ENCODE measurements at places on chromosomes 11 and 22.

DNA sequence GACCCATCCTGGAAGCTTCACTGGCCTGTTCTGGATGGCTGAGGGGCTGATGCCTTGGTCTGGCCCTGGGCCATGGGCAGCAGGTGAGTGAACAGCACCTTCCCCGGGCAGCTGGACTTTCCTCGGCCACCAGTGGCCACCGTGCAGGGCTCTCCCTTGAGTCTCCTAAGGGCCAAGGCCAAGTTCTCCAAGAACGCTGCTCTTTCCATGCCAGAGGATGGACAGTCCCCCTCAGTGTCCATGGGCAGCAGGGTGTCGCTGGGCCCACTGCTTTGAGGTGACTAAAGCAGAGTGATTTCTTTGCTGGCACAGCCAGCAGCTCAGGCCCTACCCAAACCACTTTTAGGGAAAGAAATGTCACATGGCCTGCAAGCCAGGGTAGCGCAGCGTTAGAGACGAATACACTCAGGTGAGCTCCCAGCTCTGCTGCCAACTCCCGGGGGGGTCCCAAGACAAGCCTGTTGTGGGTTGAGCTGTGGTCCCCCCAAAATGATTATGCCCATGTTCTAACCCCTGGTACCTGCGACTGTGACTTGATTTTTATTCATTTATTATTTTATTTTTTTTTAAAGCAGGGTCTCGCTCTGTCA is 3.3 kb upstream of the CARS1 start:
- no peak for DNase-seq
- H3K4me1 ChIP-seq: peaks cover 24% of the 10 kb centered on the region
- H3K36me3 ChIP-seq: no peaks in the 10 kb centered on the region

DNA sequence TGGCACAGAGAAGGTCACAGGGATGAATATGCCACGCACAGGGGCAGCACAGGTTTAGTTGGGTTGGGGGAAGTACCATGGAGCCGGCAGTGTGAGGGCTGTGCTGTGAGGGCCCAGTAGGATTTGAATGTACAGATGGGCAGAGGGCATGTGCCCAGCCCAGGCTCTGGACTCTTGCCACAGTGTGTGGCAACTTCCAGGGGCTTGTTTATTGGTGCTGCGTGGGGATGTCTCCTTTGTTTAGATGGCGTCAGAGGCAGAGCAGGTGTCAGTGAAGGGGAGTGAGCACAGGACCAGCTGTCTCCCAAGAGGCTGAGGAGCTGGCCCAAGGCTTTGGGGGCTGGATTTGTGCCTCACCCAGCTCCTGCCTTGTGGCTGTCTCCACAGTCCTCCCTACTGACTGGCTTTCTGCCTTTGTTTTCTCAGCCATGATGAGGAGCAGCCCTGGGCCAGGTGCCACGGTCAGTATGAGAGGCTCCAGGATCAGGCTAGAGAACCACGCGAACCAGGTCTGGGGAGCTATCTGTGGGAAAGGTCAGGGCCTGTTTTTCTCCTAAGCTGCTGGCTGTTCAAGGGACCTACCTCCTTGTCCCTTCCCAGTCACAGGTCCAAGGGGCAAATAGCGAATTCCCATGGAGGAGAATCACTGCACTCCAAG is 21.9 kb downstream of the SUN2 start:
- no peaks in the 10 kb centered on the region for H3K27me3 ChIP-seq
- H3K4me1 ChIP-seq: no peaks in the 10 kb centered on the region
- H3K36me3 ChIP-seq: peaks cover 9% of the 10 kb centered on the region
- DNase-seq: no peak

DNA sequence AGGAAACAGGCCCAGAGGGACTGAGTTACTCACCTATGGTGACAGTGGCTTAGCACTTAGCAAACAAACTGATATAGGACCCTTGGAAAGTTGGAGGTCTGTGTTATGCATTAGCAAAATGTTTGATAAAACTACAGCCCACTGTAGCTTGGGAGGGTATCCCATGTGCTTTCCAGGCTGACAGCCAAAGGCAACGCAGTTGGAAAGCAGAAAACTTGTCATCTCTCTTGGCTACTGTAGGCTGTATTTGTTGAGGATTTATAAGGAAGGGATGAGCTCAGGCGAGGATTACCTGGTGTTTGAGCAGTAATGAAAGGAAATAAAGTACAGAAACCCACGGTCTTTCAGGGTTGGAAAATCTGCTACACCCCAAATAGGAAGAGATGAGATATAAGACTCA is 23.8 kb downstream of the SDHAF2 start:
- H3K36me3 ChIP-seq: peaks cover 20% of the 10 kb centered on the region
- H3K4me1 ChIP-seq: no peaks in the 10 kb centered on the region
- no peak overlapping the region for H3K27ac ChIP-seq
- H3K4me3 ChIP-seq: no peak overlapping the region
- DNase-seq: no peak

GRCh38 chr11:39641751-39642150 is 1817.7 kb downstream of the LRRC4C start:
- H3K27me3 ChIP-seq: no peaks in the 10 kb centered on the region
- DNase-seq: no peak
- no peaks in the 10 kb centered on the region for H3K4me1 ChIP-seq
- no peak overlapping the region for H3K4me3 ChIP-seq
